IgD-negative memory B cell (primary cell): ENCODE measurements at places on chromosomes 16 and 17. TPM values are rescaled to one million over a fixed set of nuclear protein-coding genes. Genes with fewer than 3 reads are reported as not detected.

SDR42E2 gene
- 0.20 TPM for polyA plus RNA-seq

SNX20 gene
- 44.6 TPM for polyA plus RNA-seq

SLFN13 gene
- 7.1 TPM for polyA plus RNA-seq

C16orf96 gene
- polyA plus RNA-seq, result 0.05 TPM

PRSS22 gene
- polyA plus RNA-seq, result not detected

CDH3 gene
- not detected for polyA plus RNA-seq

HS3ST3B1 gene
- 0.70 TPM for polyA plus RNA-seq

IL17C gene
- polyA plus RNA-seq, result not detected

LPO gene
- polyA plus RNA-seq, result not detected

TNS4 gene
- polyA plus RNA-seq, result not detected
